Omental fat pad (tissue), 4 donors: ENCODE measurements at places on chromosomes 5 and 9. TPM values are rescaled to one million over a fixed set of nuclear protein-coding genes. Genes with fewer than 3 reads are reported as not detected.

DNA sequence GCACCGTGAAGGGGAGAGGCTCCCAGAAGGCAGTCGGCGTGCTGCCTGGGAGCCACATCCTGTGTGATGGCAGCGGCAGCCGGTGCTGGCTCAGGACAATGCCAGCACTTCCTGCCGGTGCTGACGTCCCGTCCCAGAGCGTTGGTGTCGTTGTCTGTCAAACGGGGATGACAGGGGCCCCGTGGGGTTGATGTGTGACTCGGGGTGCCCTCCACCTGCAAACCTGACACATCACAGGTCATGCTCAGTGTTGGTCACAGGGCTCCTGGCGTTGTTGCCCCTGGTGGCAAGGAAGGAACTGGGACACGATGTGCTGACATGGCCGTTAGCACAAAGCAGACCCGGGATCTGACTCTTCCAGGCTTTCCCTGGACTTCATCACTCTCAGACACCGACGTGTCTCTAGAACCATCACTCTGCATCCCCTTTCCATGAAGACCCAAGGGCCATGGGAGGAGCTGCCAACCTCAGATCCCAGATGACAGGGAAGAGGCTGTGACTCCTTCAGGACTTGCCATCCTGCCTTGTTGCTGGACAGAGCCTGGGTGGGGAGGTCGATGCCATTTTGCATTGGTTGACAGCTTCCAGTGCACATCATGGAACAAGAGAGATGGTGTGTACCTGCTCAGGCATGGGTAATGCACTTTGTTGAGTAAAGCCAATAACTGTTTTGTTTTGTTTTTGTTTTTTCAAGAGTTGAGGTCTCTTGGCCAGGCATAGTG is 21.5 kb downstream of the PLPP7 start:
- DNase-seq = no peak

GRCh38 chr9:91180240-91180929 is 181.3 kb downstream of the AUH start:
- no peak for DNase-seq

- no peak for DNase-seq
These were observed 567.0 kb downstream of the BNC2 start for GRCh38 chr9:16303506-16303905.

- DNase-seq = no peak
These were observed 73.2 kb downstream of the PIK3R1 start for GRCh38 chr5:68288707-68289134.

DNA sequence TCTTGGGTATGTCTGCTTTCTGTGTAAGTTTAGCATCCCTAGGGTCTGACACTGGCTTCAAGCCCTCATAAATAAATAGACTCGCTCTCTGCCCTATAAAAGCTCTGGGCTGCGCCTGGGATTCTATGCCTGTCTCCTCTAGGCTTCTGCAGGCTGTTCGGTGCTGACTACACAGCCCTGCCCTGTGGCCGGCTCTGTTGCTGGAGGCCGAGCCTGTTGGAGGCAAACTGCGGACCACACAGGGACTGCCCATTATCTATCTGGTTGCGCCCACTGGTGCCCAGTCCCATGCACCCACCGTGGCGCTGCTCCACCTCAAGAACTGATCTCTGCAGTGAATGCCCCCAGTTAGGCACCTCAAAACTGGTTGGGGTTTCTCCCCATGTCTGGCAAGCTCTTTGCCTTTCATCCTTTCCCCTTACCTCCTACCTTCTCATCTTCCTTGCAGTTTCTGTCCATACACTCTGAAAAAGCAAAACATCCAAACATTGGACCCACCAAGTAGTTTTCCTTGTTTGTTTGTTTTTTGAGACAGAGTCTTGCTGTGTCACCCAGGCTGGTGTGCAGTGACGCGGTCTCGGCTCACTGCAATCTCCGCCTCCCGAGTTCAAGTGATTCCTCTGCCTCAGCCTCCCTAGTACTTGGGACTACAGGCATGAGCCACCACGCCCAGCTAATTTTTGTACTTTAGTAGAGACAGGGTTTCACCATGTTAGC is 207.2 kb downstream of the ERCC6L2 start:
- no peak for DNase-seq

GRCh38 chr9:5876026-5876425 is 14.7 kb upstream of the MLANA start:
- DNase-seq = no peak

GRCh38 chr5:76762484-76762883 is 46.6 kb downstream of the F2R start:
- no peak for DNase-seq

GRCh38 chr9:88604836-88605511 is 70.0 kb downstream of the NXNL2 start:
- DNase-seq = no peak

- no peak for DNase-seq
These were observed 4.4 kb downstream of the PDCD1LG2 start for GRCh38 chr9:5514617-5515260.

- DNase-seq = no peak
These were observed 168.5 kb downstream of the RGS3 start for GRCh38 chr9:113631871-113632665.

- DNase-seq = no peak
These were observed 435.7 kb downstream of the NFIB start for GRCh38 chr9:13878241-13878711.

GRCh38 chr5:59919484-59919883 is 26.0 kb upstream of the PDE4D start:
- DNase-seq = no peak

DNA sequence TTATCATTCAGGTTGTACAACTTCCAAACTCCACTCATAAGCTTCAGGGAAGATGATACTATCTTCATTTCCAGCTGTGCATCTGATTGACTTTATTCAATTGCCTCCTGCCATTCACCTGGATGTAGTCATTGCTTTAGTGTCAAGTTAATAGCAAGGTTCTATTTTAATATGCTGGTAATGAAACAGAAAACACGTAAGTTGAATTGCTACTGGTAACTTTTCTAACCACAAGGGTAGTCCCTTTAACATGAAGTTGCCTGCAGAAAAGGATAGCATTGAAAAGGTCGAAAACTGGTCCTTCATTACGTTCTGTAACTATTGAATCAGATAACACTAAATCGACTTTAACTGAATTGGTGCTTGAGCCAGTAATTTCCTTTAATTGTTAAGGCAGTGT is 459.4 kb upstream of the CDH6 start:
- DNase-seq = no peak

Gene C9orf153
- 2.8 TPM for total RNA-seq

Gene FGF1
- 26.9 TPM for total RNA-seq

Gene SLC38A9
- 17.4 TPM for total RNA-seq

Gene MYMK
- not detected for total RNA-seq
